Kidney glomerular epithelial cell (primary cell): ENCODE measurements at places on chromosomes 3 and 15.
A peak's percentile ranks its signal among the peaks of the same experiment; 100 is the strongest.

DNA sequence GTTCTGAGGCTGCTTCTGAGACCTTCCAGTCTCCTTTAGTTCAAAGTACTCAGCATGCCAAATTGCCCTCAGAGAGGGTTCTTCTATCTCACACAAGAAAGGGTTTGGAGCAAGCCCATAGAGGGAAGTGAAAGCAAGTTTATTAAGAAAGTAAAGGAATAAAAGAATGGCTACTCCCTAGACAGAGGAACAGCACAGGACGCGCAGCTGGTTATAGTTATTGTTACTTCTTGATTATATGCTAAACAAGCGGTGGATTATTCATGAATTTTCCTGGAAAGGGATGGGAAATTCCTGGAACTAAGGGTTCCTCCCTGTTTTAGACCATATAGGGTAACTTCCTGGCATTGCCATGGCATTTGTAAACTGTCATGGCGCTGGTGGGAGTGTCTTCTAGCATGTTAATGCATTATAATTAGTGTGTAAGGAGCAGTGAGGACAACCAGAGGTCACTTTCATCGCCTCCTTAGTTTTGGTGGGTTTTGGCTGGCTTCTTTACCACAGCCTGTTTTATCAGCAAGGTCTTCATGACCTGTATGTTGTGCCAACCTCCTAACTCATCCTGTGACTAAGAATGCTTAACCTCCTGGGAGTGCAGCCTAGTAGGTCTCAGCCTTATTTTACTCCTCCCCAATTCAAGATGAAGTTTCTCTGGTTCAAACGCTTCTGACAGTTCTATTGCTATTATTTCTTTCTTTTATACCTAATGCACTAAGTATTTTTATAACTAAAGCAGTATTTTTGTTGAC lies 26.3 kb downstream of the SCN11A start:
- no peak for DNase-seq

GRCh38 chr3:44106756-44107155 lies 134.9 kb upstream of the TOPAZ1 start:
- no peak for DNase-seq

- DNase-seq = no peak
Observed at GRCh38 chr3:174342941-174343501, 516.1 kb upstream of the NAALADL2 start.

DNA sequence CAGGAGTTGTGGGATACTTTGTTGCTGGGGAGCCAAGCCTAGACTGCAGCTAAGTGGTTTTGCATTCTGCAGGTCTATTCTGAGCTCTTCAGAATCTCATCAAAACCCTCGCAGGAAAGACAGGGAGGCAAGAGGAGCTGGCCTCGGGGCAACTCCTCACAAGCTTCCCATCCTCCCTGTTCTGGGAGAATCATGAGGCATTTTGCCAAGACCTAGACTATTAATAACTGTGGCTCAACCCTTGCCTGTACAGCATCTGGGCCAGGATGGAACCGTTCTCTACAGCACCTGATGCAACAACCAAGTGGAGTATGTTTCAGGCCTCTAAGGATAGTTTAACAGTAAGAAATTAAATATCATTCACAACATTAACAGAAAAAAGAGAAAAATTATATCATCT lies 20.2 kb upstream of the SLC6A20 start:
- no peak for DNase-seq

GRCh38 chr3:24582431-24583403 lies 88.1 kb upstream of the THRB start:
- no peak for DNase-seq

GRCh38 chr15:55942332-55942731 lies 51.1 kb downstream of the NEDD4 start:
- DNase-seq = no peak

GRCh38 chr3:126914226-126914625 lies 68.7 kb upstream of the PLXNA1 start:
- no peak for DNase-seq

- DNase-seq = no peak
Observed at GRCh38 chr3:160919942-160920341, 163.9 kb downstream of the PPM1L start.

- peak; percentile 41 for DNase-seq
Observed at GRCh38 chr15:31292391-31293015, 34.1 kb upstream of the KLF13 start.

GRCh38 chr15:83733206-83733605 lies 79.3 kb downstream of the ADAMTSL3 start:
- peak; percentile 89 for DNase-seq

DNA sequence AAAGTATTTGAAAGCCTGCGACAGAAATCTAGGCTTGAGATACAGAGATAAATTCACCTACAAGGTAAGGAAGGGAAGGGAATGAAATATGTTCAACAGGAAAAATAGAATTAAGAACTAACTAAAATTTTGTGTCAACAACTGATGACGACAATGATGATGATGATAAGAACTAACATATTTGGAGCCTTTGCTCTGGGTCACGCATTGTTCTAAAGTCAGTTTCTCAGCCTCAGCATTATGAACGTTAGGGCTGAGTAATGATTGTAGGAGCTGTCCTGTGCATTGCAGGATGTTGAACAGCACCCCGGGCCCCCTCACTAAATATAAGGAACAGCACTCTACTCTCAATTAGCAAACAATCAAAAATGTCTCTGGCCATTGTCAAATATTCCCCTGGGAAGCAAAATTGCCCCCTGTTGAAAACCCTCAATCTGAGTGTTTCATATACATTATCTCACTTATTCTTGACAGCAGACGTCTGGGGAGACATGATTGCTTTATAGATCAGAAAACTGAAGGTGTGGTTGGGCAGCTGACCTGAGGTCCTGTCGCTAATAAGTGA lies 88.5 kb downstream of the ERC2 start:
- no peak for DNase-seq

- no peak for DNase-seq
Observed at GRCh38 chr3:156108616-156109015, 11.8 kb upstream of the KCNAB1 start.

- DNase-seq = no peak
Observed at GRCh38 chr3:24363242-24363641, 131.4 kb downstream of the THRB start.

GRCh38 chr3:178201714-178202113 lies 334.5 kb upstream of the KCNMB2 start:
- no peak for DNase-seq

- DNase-seq = no peak
Observed at GRCh38 chr3:22939349-22939748, 263.8 kb upstream of the UBE2E2 start.

DNA sequence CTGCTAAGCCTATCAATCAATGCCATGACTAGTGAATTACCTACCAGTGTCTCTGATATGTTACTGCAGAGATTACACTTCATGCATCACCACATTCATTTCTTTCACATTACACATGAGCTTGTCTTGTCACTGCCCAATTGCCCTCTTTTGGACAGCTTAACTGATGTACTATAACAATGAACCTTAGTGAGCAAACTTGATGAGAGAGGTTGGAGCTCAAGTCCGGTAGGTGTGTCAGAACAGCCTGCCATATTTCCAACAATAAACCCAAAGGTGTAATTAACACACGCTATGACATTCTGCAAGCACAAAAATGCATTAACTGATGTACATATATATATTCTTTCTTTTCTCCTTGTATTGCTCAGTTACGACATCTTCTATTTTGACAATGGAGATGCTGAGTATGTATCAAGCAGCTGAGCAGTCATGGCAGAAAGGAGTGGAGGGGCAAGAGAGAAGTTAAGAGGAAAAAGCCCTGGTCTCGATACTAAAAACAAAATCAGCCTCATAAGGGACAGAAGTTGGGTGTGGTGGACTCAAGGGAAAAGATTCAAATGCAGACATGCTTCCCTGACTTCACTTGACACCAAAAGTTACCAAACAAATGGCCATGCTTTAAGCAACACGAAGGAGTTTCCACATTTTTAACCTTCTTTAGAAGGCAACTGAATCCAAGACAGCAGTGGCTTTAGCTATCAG lies 538.2 kb downstream of the FOXP1 start:
- DNase-seq = no peak

- no peak for DNase-seq
Observed at GRCh38 chr3:134276086-134276485, 25.4 kb upstream of the RYK start.

DNA sequence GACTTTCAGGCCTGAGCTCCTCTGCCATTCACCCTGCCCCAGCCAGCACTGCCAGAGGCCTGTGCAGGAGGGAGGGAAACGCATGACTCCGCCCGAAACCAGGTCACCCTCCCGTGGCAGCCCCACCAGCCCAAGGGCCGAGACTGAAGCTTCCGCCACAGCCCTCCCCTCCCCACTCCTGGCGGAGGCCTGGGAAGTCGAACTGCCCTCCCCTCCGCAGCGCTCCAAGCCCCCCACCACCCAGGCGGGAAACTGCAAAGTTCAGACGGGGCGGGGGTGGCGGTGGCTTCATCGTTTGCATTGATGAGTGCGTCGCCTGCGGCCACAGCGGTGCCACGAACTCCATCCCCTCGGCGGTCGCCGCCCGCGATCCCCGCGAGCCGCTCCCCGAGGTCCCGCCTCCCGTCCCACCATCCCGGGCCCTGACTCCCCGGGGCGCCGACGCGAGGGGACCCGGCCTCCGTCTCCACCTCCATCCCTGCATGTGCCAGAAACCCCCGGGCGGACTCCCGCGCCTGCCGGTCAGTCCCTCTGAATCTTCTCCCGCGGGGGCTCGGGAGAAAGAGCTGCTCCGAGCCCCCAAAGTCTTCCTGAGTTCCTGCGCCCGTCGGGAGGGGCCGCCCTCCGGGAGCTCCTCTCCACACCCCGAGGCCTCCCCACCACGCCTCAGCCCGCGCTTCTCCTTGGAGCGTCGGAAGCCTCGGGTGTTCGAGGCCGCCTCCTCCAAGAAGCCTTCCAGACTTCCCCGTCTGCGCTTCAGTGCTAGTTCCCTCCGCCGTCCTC lies 698 bp downstream of the MELTF start:
- DNase-seq = no peak

- no peak for DNase-seq
Observed at GRCh38 chr3:42994595-42994994, 15.5 kb downstream of the GASK1A start.

GRCh38 chr3:13173186-13173585 lies 100.0 kb upstream of the IQSEC1 start:
- no peak for DNase-seq

DNA sequence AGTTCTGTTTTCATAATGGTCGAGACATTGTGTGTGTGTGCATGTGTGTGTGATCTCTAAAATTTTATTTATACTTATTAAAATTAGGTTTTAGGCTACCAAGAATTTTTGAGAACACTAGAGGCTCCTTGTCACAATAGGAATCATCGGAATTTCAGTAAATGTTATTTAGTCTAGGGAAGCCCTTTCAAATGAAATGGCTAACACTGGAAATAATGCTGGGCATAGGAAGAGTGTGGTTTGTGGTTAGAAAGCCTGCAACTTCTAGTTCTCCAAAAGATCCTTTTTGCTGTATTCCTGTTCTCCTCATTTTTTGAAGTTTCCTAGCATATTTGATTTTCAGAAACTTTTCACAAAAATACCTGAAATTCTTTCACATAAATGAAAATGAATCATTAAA lies 92.5 kb upstream of the MBNL1 start:
- DNase-seq = no peak

DNA sequence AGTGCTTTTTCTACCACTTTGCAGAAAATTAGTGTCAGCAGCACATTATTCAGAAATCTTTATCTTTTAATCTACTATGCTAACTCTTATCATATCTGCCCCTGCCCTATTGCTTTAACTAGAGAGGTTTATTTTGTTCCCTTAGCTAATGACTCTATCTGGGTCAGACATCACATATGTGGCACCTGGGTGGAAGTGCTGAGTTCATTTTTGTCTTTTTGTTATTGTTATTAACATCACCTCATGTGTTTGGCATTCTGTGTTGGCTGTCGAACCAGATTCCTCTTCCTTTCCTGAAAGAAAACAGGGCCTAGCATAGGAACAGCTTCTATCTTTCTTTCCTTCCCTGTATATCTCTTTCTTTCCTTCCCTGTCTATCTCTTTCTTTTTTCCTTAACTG lies 100.7 kb downstream of the RBMS3 start:
- DNase-seq = peak; percentile 35

DNA sequence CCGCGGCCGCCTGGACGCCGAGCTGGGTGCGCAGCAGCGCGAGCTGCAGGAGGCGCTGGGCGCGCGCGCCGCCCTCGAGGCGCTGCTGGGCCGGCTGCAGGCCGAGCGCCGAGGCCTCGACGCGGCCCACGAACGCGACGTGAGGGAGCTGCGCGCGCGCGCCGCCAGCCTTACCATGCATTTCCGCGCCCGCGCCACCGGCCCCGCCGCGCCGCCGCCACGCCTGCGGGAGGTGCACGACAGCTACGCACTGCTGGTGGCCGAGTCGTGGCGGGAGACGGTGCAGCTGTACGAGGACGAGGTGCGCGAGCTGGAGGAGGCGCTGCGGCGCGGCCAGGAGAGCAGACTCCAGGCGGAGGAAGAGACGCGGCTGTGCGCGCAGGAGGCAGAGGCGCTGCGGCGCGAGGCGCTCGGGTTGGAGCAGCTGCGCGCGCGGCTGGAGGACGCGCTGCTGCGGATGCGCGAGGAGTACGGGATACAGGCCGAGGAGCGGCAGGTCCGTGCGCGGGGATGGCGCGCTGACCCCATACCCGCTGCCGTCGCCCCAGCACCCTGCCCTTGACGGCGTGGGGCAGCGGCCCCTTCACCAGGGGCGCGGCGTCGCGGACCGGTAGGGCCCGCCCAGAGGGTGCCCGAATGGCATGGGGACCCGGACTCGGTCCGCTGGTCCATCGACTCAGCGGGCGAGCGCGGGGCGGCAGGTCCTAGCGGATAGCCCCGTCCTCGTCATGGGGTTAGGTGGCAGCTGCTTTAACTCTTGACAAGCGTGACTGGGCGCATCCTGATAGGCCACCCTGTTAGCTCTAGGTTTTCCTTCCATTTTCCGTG lies 848 bp downstream of the SYNM start:
- peak; percentile 13 for DNase-seq

DNA sequence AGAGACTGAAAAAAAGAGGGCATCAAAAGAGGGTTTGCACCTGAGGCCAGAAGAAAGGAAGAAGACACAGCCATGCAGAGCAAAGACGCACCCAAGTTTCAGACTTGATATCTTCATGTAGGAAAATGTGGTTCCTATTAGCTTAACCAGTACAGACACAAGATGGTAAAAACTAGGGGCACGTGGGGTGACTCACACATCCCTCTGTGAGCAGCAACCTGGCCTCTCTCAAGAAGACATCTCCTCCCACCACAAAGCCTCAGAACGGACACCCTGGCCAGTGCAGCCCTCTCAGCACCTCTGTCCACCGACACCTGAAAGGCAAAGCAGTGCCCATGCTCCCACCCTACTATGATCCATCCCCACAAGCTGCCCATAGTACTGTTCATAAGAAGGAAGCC lies 33.3 kb downstream of the GLB1 start:
- no peak for DNase-seq

- DNase-seq = no peak
Observed at GRCh38 chr15:82970078-82970686, 15.8 kb upstream of the RAMAC start.

- peak; percentile 40 for DNase-seq
Observed at GRCh38 chr3:54841471-54841870, 86.4 kb downstream of the LRTM1 start.
